ENCODE measurements at places on chromosomes 12 and 14.

DNA sequence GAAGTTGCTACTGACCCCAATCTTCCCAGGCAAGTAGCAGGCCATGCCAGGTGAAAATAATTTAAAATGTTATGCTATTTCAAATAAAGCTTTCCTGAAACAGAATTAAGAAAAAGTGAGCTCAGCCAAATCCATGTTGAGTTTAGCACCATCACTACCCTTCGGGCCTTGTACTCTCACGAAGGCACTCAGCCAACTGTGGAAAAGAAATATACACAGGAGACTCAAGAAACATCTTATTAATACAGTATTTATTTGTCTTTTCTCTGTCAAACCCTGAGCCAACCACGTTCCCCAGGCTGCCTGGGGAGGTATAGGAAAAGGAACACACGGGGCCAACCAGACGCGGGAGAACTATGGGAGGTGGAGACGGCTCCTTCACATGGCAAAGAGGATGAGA, 10.9 kb downstream of the ATP5MC2 start:
- no peak for DNase-seq

- DNase-seq = no peak
Measured at GRCh38 chr14:89563471-89563870, 146.4 kb upstream of the FOXN3 start.

- DNase-seq = no peak
Measured at GRCh38 chr12:50107416-50108268, 3.8 kb downstream of the GPD1 start.

GRCh38 chr14:81169711-81170103, 51.1 kb downstream of the GTF2A1 start:
- DNase-seq = peak; percentile 38
